ENCODE measurements at places on chromosomes 5 and 9.

DNA sequence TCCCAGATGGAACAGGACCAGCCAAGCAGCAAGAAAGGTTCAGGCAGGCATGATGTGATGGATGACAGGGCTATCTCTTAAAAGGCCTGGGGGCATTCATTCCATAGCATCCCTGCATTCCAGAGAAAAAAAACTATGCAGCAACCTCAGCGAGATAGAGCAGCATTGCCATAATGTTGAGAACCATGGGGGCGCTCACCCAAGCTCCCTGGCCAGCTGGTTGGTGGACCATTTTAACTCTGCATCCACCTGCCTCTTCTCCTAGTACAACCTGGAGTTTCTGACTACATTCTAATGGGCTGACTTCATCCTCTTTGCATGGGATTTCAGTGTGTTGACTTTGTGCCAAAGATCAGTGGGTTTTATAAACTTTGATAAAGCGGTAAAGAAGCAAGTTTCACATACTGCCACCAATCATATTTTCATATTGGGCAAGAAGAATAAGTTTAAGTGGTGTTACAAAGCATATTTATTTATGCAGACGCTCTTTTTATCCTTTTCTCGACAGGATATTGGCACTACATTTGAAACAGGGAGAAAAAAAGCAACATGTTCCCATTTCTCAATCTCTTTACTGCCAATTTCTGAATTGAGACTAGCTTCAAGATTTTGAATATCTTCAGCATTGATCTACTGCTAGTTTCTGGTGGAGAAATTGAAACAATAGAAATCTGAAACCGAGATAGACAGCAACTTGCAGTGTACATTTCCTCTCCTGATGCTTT, 378.3 kb upstream of the WWC1 start:
- DNase-seq = no peak

DNA sequence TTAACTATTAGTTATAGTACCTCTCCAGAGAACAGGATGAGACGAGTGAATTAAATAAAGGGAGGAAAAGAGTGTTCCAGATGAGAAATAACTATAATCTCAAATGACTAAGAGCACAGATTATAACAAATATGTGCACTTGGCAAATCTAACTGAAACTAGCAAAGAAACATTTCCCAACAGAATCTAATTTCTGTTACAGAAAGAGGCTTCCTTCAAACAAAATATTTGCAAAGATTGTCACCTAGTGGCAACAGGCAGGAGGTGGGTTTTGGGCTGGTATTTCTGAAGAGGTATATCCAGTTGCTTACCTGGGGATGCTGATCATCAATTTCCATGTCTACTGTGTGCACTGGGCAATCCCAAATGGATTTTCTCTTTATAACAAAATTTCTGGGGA, 5.6 kb upstream of the SPDL1 start:
- no peak for DNase-seq

DNA sequence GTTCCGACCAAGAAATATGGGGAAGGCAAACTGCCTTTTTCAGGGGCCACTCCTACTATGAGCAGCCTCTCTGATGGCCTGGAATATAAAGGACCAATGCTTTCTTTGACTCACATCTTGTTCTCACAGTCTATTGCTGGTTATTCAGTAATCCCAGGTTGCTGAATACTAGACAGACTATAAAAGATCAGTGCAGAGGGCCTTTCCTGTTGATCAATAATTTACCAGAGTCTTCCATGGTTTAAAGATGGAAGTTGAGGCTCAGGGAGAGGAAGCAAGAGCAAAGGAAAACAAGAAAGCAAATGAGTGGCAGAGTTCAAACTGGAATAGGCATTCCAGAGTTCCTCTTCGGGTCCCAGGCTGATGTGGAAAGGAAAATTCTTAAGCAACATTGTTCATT, 62.9 kb downstream of the FBXO38 start:
- DNase-seq = no peak

DNA sequence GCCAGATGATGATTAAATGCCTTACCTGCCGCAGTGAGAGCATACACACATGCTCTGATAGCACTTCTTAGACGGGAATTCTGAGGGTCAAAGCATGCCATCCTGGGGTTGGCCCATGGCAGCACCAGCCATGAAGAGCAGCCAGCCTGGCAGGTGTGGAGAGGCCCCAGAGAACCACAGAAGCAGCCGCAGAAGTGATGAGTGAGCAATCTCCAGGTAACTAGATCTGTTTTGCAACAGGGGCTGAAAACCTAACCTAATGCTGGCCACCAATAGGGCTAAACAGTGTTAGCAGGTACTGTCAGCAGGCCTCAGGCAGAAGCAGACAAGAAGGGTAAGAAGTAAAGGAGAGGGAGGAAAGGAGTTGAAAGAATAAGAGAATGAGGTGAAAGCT, 33.5 kb upstream of the HOMER1 start:
- no peak for DNase-seq

DNA sequence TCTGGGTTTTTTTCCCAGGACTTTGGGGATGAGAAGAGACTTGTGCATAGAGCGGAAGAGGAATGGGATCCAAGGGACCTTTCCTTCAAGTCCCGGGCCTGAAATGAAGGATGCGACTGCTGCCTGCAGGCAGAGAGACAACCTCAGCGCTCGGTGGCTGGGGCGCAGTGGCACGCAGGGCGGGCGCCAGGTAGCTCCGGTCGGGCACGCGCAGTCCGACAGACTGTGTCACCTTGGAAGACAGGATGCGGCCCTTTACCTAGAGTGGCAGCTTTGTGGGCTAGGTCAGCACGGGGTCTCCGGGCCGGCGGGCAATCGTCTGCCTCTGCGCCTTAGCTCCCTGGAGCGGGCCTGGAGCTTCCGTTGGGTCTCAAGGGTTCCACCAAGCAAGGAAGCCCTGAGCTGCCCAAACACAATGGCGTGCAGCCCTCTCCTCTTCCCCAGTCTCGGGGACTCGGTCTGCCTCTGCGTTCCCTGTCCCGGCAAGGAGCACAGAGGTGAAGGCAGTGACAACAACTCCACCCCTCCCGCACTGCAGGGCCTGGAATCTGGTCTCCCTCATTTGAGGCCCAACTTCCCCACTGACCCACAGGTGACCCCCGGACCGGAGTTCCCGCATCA, 6.0 kb downstream of the BARX1 start:
- no peak for DNase-seq

DNA sequence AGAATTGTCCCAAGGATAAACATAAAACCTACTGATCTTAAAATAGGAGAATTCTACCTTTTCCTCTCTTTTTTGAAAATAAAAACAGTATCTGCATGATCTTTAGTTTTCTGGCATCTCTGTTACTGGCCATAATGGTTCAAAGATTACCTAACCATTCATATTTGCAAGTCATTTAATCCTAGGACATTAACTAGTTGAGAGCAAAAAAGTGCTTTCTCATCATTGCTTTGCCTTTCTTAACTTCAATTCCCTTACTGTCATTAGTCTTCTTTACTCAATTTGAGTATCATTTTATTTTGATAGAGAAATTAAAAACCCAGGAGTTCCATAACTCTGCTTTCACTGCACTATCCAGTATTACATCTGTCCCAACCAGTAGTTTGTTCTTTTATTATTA, 68.6 kb downstream of the RFX3 start:
- no peak for DNase-seq

GRCh38 chr5:169850409-169850808, 129.9 kb downstream of the INSYN2B start:
- DNase-seq = no peak

DNA sequence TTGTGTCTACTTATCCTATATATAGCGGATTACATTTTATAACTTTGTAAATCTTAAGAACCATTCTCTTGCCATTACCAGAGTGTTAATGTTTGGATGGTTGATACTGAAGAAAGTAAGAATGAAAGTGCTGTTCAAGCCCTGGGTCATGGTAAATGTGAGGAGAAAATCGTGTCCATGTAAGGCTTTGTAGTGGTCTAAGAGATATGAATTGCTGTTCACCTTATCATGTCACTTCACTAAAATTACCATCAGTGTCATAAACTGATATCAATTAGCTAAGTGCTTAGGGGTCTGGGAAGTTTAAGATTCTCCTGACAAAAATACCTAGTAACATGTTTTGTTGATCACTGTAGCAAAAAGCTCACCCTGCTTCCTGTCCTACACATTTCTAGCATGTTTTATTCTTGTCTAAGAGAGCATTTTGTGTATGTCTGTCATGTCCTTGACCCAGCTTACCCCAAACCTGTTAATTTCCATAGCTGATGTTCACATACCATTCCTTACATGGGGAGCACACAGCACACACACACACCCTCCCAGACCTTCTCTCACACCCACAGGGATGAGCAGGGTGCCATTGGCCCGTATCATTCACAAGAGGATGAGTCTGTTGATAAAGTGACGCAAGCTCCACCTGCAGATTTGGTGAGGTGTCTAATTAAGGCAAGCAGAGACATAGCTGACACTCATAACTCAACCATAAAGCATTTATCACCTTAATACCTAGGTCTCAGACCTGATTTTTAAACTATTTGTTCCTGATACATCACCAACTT, 125.1 kb upstream of the PAM start:
- DNase-seq = no peak

- DNase-seq = no peak
Observed at GRCh38 chr9:136541709-136542108, 4.1 kb downstream of the NOTCH1 start.

GRCh38 chr5:132754947-132755346, 7.7 kb downstream of the CCNI2 start:
- no peak for DNase-seq

DNA sequence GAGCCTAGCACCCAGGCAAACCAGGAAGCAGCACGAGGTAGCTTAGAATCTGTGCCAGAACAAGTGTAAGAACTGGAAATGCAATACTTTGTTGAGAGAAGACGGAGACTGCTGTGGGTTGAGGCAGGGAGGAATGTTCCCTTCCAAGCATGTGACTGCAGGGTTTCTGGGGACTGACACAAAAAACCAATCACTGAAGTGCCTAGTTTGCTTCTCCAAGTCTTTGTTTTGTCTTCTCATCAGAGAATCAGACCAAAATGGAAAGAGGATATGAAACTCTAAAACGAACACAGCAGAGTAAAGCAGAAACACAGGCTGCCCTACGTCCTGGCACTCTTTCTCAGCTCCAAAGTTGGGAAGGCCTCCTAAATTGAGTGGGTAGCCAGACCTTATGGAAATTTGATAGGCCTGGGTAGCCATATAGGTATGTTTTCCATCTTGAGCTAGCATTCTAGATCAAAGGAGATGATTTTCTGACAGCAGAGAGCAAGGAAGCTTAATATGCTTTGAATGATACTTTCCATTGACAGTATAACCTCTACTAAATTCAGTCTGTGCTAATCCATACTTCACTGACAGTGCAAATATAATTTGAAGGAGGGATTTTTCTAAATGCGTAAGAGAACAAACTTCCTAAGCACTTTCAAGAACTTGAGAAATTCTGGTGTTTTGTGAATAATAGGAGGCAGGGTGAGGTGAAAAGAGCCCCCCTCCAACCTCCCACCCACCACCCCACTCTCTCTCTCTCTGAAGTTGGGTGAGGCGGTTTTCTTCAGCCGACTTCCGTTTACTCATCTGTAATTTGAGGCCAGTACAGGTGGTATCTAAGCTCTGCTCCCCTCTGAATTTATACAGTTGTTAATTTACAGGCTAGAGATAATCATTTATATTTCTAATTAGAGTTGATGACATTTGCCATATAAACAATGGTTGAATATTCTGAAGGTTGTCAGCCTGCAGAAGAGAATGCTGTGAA, 5.5 kb downstream of the ADRB2 start:
- no peak for DNase-seq

GRCh38 chr9:108486831-108487230, 369.0 kb downstream of the ACTL7B start:
- no peak for DNase-seq

- DNase-seq = no peak
Observed at GRCh38 chr5:157283434-157283833, 17.5 kb downstream of the CYFIP2 start.

DNA sequence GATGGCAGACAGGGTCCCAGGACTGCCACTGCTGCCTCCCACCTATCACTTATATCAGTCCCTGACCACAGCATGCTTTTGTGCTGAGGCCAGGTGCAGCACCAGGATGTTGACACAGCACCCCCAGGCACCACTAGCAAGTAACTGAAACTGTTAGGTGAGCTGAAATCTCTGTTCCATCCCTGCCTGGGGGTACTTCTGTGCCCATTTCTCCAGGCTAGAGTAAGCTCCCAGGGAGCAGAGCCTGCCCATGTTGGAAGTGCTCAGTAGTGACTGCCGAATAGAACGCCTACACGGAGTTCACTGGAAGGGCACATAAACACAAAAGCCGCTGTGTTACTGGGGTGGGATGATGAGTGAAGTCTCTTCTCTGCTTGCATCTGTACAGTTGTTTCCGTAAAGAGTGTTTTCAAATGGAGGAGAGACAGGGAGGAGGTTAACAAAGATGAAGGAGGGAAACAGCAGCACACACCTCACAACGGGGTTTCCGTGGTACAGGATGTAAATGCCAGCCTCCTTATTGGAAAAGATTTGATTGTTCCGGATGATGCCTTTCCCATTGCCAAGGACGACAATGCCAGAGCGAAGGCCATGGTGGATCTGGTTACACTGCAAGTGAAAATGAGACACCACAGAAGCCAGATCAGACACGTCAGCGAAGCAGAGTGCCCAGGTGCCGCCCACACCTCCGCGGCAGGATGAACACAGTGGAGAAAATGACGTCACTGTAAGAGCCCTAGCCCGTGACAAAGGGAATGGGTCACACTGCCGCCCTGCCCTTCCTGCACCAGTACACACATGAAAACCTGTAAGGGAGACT, 43.1 kb downstream of the POLR1E start:
- no peak for DNase-seq

GRCh38 chr9:5509573-5509972, 758 bp upstream of the PDCD1LG2 start:
- peak; percentile 89 for DNase-seq

- no peak for DNase-seq
Observed at GRCh38 chr5:163585206-163585605, 79.8 kb downstream of the MAT2B start.

GRCh38 chr5:121741156-121741555, 110.5 kb upstream of the FTMT start:
- no peak for DNase-seq

- DNase-seq = no peak
Observed at GRCh38 chr5:138641547-138642298, 66.5 kb upstream of the HSPA9 start.

DNA sequence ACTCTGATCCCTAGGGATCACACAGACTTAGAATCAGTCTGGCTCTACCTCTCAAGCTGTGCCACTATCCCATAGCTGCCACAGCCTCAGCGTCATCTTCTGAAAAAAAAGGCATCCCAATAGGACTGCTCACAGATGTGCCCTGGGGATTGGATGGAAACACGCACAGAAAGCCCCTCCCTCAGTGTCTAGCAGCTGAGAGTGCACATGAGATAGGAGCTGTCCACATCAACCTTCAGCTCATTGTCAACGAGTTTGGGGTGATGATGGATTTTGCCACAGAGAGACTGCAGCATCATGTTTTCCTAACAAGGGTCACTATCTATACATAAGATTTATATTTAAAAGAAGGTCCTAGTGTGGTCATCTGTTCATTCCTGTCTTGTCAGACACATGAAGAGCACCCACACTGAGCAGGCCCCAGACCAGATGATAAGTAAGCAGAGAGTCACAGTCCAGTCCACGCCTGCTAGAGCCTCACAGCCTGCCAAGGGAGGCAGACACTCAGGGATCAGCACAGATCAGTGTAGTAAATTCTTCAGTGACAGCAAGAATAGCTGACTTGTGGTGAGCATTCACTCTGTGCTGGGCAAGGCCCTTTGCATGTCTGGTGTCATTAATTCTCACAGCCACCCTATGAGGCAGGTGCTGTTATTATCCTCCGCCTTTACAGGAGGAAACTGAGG, 25.8 kb downstream of the AFAP1L1 start:
- no peak for DNase-seq
